ENCODE measurements at places on chromosomes 4 and X.

GRCh38 chr4:181618038-181618618 is 625.1 kb upstream of the TENM3 start:
- no peak for DNase-seq

- no peak for DNase-seq
Measured at GRCh38 chrX:109629310-109629709, 4.3 kb upstream of the KCNE5 start.

- DNase-seq, result no peak
Measured at GRCh38 chr4:2728221-2728620, 27.9 kb downstream of the TNIP2 start.

- no peak for DNase-seq
Measured at GRCh38 chr4:7169134-7169533, 23.2 kb upstream of the SORCS2 start.

DNA sequence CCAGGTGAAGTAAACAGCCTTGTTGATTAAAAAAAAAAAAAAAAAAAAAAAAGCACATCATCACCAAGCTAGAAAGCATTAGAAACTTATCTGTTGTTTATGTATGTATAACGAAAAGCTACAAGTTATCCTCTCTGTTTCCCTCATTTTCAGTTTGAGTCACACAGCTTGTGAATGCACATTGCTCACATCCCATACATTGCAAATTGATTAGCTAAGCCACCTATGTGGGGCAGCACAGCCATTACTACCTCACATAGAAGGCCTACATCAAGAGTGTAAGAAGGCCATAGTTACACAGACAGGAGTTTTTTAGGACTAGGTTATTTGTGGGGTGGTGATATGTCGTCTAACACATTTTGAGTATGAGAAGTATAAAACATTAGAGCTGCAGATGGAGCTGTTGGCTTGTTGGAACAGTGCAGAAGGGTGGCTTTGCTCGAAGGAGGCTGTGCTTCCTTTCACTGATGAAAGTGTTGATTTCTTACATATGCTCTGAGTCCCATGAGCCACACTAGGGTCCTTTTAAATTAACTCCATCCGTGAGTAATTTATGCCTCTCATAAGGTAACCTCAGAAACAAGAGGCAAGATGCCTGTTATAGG is 431.6 kb downstream of the GABRG1 start:
- DNase-seq, result no peak

DNA sequence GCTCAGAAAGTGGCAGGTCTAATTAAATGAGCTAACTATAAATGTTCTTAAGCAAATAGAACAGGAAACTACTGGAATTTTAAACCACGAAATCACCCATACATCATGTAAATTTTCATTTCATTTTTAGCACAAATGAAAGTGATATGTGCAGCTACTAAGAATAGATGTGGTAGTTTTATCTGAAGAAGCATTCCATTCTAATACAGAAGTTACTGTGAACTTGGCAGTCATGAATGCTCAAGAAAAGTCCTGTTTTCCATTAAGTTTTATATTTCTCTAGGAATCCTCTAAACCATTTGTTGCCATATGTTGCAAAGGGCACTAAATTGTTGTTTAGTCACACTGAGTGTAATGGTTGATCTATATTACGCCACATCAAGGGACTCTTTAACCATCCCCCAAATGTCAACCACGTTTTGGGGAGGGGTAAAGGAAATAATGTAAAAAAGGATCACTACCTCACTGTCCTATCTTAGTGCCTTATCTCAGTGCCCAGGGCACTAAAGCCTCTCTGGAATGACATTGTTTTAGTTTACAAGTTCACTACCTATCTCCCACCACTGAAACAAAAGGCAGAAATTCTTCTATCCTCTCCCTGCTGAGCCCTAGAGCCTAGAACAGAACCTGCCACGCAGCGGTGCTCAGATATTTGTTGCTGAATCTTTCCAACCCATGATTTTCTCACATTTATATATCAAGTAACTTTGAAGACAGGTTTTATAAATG is 118.0 kb downstream of the SHISA3 start:
- DNase-seq, result no peak

- DNase-seq, result peak; percentile 82
Measured at GRCh38 chrX:130082244-130083106, 27.8 kb downstream of the ELF4 start.

- DNase-seq, result no peak
Measured at GRCh38 chrX:28835991-28836390, 248.7 kb downstream of the IL1RAPL1 start.

DNA sequence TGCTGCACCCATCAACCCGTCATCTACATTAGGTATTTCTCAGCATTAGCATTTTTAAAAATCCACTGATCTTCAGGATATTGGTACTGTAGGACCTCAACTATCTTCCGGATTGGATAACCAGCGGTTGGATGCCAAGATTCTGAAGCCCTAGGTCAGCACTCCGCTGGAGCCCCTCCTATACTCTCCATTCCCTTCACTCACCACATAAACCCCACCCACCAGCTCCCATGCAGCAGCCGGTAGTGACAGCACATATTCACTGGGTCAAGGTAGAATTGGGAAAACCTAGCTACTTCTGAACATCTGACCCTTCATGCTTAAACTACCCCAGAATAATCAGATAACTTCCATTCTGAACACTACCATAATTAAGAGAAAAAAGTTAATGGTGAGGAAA is 134.9 kb downstream of the CORIN start:
- no peak for DNase-seq

DNA sequence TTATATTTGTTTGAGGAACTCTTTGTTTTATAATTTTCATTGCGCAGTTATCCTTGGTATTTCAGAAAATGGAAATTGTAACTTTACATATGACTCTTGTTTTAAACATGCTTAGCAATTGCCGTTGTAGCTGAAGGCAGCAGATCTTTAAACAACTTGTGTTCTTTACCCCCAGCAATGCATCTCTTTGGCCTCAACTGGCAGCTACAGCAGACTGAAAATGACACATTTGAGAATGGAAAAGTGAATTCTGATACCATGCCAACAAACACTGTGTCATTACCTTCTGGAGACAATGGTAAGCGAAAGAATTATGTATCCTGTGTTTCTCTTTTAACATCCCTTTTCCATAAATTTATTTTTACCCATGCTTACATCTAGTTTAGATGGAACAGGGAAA is 263.6 kb downstream of the DCTD start:
- no peak for DNase-seq

- DNase-seq, result no peak
Measured at GRCh38 chr4:14299166-14299565, 671.6 kb upstream of the BOD1L1 start.

GRCh38 chrX:13198056-13198761 is 121.6 kb downstream of the ATXN3L start:
- DNase-seq, result no peak

- DNase-seq, result no peak
Measured at GRCh38 chrX:1327651-1328304, 8.8 kb upstream of the IL3RA start.

GRCh38 chr4:26369581-26369980 is 48.8 kb downstream of the RBPJ start:
- no peak for DNase-seq

DNA sequence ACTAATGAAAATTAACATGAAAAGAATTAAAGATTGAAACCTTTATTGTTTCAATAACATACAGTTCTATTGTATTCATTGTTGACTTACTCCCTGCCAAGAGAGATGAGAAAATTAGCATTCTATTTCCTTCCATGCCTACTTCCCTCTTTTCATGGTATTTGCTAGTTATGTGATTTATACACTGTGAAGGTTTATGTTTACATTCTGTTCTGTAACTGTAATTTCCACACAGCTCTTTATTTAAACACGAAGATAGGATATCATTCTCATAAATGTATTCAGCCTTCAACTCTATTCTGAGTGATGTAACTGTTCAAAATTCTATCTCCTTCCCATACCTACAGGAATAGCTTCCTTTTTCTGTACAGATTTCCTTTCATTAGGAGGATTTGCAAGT is 6.6 kb downstream of the CCDC110 start:
- DNase-seq, result no peak

GRCh38 chrX:151710457-151710856 is 5.4 kb upstream of the FATE1 start:
- DNase-seq, result no peak

DNA sequence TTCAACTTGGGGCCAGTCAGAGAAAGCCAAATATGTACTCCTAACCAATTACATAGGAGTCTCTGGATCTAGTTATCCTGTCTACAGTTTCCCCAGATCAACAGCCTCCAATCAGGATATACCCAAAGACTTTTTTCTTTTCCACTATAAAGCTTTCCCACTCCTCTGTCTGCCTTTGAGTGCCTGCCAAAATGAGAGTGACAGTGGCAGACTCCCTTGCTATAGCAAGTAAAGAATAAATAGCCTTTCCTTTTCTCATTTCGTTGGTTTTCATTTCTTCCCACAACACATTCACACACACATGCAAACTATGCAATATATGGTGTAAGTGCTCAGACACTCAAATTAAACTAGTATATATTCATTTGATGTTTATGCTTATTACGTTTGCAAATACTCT is 302.4 kb upstream of the TACR3 start:
- no peak for DNase-seq

GRCh38 chr4:10050261-10050661 is 29.0 kb upstream of the SLC2A9 start:
- no peak for DNase-seq

GRCh38 chr4:151052785-151053184 is 37.7 kb upstream of the LRBA start:
- no peak for DNase-seq

DNA sequence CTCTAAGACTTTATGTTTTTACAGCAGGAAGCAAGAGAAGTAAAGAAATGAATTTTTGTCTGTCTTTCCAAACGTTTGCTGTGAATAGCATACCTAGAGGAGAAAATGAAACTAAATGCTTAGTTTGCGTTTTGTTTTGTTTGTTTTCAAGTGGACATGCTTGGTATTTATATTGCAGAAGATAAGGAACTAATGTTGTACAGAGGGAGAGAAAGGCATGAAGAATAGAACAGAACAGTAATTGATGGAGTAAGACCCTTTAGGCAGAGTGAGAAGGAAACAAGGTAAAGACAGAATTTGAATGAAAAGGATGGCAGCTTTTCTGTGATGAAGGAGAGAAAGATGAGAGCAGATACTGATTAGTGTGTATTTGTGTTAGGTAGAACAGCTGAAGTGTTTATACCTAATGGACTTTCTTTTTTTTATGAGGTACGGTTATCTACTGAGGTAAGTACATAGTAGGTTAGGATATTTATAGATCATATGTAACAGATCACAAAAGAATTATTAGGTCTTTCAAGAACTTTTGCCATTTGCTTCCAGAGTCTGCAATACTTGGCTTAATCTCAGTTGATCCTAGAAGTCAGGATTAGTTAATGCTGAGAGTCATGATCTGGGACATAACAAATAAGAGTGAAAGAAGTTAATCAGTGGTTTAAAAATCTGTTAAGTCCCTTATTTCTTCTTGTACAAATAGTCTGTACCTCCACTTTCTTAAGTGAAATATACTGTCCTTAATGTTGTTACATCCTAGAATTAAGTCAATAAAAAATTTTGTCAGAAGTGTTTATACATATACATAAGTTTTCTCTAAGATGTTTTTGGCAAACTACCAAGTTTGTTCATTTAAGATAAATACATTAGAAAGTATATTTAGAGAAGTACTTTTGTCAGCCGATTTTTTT is 36.8 kb downstream of the FABP2 start:
- DNase-seq, result no peak

- DNase-seq, result no peak
Measured at GRCh38 chr4:87811977-87812376, 12.6 kb downstream of the IBSP start.

- no peak for DNase-seq
Measured at GRCh38 chrX:150164971-150165600, 198.0 kb upstream of the MAMLD1 start.

DNA sequence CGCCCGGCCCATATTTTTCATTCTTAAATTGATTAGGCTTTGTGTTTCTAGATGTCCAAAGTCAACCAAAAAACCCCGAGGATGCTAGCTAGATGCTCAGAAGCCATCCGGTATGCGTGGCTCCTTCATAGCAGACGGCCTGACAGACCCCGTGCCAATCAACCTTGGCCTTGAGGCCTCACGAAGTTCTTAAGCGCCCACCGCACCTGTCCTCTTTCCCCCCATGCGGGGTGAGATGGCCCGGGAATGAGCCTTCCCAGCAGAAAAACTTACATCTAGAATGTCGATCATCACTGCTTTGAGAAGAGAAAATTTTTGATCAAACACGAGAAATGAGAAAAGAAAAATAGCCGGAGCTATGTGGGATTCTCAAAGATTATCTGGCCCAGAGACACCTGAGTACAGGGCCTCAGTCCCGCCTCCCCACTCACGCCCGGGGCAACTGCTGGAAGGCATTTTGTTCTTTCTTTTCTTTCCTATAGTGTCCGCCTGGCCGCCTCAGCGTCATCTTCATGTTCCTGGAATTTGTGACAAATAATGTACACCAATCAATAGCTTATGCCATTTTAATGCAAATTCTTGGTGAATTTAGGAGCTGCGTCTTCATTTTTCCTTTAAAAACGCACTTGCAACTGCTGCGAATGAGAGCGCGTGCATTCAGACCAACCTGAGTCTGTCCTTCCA is 1.6 kb upstream of the NAT8L start:
- DNase-seq, result no peak

DNA sequence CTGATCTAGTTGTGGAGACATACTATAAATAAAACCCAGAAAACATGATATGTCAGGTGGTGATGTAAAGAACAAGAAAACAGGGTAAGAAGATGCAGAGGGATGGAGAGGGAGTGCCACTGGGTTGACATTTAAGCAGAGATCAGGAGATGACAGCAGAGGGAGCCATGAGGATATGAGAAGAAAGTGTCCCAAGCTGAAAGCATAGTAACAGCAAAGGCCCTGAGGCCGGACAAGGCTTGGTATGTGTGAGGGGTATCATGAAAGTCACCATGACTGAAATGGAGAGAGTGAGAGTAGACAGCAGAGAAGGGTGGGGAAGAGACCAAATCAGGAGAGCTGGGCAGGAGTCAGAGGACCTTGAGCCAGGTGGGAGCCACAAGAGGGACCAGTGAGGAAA is 3.4 kb downstream of the GPKOW start:
- no peak for DNase-seq

- no peak for DNase-seq
Measured at GRCh38 chr4:48153791-48154550, 19.9 kb upstream of the TXK start.

DNA sequence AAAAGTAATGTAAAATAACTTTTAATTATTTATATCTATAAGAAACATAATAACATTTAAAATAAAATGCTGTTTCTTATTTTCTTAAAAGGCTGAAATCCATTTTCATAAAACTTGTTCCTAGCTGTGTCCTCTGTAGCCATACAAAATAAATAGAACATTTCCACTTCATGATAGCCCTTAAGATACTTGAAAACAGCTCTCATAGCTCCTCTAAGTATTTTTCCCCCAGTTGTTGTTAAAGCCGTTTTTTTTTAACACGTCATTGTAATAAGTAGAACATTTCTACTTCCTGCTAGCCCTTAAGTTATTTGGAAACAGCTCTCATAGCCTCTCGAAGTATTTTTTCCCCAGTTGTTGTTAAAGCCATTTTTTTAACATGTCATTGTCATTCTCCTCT is 97.3 kb upstream of the SOX3 start:
- no peak for DNase-seq

DNA sequence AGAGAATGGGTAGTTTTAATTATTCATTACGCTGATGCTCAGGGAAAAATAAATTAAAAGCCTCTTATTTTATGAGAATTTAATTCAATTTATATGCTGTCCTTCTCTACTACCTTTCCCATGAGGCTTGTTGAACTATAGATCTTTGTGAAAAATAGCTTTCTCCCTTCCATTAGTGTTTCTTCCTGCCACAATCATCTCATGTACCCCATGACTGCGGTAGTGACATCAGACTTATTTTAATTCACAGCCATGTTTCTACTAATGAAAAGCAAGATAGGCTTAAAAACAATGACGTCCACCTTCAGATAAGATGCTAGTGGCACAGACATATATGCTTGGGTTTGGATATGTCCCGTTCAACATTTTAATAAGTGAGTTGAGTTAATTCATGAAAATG is 87.4 kb upstream of the TMEM47 start:
- DNase-seq, result no peak

Measured in CD4-positive, alpha-beta T cell treated with Interferon gamma for 1 hour (primary cell).